CD4-positive, alpha-beta T cell (primary cell): ENCODE measurements at places on chromosomes 7 and 10.

DNA sequence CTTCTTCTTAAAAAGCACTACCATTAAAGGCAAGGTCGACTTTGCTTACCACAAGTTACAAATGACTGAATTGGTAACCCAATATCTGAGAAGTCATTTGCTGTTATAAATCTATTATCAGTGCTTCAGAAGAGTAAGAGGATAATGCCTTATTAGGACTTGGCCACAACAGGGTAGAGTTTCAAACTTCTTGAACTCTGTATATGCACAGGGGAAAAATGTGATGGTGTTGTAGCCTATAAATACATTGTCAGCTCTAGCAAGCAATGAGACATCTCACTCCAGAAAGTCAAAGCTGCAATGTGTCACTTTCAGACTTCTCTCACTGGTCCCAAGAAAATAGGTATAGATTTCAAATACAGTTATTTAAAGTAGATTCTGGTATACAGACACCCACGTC is 9.3 kb downstream of the TFEC start:
- no peak for DNase-seq

- no peak for DNase-seq
Observed at GRCh38 chr10:130992802-130993523, 318.6 kb downstream of the TCERG1L start.

DNA sequence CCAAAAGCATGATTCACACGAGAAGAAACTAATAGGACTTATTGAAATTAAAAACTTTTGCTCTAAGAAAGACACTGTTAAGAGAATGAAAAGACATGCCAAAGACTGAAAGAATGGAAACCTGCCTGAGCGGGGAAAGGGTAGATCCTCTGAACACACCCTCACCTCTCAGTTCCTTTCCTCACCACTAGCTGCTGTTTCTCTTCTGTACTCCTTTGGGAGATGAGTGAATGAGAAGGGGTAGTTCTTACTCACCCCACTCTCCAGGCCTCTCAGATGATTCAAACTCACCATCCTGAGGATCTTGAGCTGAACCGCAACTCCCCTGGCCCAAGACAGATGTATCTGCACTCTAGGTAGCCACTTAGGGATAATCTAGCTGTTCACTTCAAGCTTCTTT is 41.9 kb downstream of the IQUB start:
- DNase-seq = no peak

- DNase-seq = no peak
Observed at GRCh38 chr7:20193242-20193777, 23.9 kb downstream of the MACC1 start.

DNA sequence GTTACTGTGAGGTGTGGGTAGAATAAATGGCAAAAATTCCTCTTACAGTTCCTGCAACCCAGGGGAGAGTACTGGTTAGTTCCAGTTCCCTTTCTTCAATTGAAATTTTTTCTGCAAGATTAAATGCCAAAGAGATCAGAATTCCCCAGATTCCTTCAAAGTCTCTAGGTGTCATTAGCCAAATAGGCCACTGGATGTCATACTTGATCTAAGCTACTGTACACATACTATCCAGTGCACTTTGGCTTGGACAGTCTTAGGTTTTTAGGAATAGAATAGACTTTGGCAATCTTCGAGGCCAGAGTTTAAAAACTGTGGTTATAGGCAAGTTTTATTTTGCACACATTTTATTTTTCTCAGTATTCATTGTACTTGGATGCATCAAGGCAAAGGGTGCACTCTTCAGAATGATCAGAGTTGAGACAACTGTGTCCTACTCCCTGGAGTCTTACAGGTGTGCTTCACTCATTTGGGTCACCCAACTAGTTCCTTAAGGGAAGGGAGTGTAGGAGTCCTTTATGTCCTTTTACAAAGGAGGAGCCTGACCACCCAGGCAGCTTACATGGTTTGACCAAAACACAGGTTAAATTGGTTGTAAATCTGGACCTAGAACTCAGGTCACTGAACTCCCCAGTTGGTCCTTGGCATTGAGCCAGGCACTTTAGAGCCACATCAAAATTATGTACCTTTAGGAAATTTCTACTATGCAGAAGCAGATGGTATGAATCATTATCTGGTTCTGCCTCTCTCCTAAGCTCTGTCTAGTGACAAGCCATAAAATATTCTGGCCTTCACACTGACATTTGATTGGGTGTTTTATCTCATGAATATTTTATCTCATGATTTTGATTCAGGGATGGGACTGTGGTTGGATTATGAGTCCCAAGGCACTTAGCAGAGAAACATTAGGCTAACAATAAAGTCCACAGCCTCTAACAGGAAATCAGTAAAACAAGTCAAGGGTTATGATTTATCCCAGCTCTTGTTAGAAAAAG is 49.5 kb downstream of the ASAH2B start:
- DNase-seq = no peak

DNA sequence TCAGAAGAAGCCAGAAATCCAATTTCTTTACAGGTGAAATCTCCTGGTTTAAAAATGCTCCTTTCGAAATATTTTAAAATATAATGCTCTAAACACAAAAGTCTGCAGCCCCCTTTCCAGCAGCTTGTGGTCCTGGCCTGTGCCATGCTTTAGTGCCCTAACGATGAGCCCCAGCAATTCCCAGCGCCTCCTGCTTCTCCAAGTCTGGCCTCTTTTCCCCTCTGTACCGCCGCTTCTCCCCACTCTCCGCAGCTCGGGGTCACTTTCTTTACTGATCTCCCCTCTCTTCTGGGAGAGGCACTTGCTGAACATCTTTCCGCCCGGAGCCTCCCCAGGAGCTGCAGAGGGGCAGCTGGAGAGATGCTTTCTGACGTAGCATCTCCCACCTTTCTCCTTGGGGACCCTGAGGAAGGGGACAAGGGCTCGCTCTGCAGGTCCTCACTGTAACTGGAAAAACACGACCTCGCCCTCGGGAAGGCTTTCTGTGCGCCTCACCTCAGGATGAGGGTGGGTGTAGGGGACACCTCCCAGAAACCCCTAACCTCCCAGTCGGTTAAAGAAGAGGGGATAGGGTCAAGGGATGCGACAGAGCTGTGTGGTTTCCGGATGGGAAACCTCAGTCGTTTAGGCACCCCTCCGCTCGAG is 565 bp upstream of the INA start:
- no peak for DNase-seq

DNA sequence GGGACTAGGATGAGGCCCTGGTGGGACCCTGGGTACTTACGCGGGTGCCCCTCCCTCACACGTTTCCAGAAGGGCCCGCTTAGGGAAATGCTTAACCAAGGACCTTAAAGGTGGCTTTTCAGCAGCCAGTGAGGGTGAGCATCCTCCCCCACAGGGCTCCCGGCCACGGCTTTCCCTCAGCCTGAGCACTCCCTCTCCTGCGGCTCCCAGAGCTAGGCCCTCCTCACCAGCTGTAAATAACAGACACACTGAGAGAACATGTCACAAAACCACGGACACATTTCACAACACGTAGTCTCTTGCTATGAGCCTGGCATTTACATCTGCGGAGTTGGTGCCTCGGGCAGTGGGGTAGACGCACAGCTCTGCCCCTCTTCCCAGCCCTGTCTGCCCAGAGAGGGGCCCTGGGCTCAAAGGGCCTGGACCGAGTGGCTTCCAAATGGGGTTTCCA is 25.2 kb downstream of the GRID1 start:
- DNase-seq = no peak

- no peak for DNase-seq
Observed at GRCh38 chr10:64115471-64115870, 594.3 kb downstream of the REEP3 start.

DNA sequence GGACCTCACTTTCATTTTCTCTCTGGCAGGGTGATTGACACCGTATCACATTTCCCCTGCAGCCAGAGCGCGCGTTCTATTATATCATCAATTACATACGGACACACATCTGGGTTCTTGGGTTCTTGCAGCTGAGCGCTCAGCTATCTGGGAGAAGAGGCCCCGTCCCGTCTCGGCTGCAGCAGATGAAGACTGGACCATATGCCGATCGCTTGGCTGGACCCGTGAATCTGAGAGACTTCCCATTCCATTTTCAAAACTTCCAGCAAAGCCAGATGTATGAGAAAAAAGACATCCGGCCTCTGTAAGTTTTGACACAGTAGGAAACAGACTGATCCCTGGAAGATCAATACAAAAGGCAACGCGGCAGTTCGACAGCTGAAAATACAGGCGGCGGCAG is 99.8 kb downstream of the JCAD start:
- no peak for DNase-seq

DNA sequence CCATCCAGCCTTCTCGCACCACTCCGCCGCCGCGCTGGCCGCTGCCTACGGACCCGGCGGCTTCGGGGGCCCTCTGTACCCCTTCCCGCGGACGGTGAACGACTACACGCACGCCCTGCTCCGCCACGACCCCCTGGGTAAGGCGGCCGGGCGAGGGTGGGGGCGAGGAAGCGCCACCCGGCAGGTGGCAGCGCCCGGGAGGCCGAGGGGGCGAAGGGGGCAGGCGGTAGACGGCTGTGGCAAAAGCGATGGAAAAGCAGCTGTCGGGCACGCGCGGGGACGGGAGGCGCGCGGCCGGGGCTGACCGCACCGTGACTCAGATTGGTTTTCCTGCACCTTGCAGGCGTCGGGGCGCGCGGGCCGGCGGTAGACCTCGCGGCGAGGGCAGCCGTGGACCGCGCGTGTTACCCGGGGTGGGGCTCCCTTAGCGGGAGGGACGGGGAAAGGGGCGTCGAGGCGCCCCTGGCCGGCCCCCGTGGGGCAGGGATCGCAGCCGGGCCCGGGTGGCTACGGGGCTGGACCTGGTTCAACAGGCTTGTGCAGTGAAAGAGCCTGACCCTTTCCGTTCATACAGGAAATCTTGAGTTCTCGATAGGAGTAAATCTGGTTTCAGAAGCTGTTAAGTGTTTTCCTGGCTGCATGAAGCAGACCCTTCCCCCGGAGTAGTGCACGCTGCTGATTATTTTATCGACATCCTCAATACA is 608 bp downstream of the HHEX start:
- DNase-seq = peak; percentile 42

DNA sequence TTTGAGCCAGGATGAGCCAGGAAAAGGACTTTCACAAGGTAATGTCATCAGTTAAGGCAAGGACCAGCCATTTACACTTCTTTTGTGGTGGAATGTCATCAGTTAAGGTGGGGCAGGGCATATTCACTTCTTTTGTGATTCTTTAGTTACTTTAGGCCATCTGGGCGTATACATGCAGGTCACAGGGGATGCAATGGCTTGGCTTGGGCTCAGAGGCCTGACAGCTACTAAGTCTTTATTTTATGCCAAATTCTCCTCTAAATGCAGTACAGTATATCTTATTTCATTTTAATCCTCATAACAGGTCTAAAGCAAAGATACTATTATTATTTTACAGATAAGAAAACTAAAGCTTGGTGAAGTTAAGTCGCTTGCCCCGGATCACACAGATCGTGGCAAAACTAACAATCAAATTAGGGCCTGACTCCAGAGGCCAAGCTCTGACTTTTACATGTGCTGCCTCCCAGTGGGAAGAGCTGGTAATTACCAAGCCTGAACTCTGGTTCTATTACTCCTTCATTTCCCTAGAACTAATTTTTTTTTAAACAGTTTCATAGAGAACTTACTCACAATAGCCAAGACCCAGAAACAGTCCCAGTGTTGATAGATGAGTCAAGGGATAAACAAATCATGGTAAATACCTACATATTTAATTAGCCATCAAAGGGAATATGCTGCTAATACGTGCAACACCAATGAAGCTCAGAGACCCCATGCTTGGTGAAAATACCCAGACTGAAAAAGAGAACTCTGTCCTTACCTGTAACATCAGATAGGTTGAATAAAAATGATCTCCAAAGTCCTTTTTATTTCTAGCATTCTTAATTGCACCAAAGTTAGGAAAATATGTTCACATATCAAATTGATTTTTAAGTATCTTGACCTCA is 35.4 kb downstream of the C7orf25 start:
- peak; percentile 41 for DNase-seq

GRCh38 chr7:42854571-42855118 is 57.2 kb downstream of the C7orf25 start:
- DNase-seq = no peak

DNA sequence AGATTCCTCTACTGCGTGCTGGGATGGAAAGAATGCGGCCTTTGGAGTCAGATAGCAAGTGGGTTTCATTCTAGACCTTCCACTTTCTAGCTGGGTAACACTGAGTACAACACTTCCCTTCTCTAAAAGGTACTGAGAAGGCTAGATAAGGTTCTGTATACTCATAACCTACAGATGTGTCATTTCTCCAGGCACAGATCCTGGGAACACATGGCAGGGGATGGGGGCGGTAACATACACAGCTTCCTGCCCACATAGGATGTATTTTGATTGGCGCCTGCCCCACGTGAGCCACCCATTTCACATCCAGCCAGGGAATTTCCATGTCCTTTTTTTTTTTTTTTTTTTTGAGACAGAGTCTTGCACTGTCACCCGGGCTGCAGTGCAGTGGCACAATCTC is 31.8 kb downstream of the KLRG2 start:
- no peak for DNase-seq

DNA sequence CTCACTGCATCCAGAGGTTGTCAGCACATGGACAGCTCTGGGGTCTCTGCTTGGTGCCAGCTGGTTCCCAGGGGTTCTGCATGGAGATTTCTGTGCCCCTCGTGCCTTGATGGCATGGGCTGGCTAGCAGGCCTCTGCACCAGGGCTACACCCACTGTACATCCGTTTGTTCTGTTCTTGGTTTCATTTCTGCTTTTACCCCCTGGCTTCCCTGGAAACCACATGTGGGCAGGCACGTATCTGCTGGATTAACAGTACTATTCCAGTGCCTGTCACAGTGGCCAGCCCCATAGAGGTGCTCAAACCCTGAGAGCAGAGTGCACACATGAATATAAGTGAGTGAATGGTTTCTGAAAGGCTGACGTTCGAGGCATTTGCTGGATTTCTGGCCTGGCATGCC is 207.2 kb upstream of the GPR26 start:
- no peak for DNase-seq
